Activated T-cell treated with anti-CD3 and anti-CD28 coated beads, Interleukin-2, amount 50 U/mL, for 72 hours (primary cell): ENCODE measurements at places on chromosomes 1 and 21.
A peak's percentile ranks its signal among the peaks of the same experiment; 100 is the strongest.

DNA sequence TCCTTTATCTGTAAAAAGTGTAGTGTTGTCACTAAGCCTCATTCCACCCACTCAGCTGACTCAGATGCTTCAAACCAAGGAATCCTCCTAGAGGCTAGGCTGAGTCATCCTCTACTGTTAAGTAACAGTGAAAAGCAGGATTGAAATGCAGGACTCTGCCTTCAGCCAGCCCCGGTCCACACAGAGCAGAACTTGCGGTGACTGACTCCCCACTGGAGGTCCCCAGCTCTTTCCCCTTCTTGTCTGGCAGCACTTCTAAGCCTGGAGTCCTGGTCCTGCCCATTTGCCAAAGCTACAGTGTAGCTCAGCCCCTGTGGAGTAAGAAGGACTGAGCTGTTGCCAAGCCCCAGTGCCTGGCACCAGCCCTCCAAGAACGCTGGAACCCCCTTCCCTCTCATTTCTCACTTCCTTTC is 1.7 kb downstream of the RAB7B start:
- DNase-seq, result peak; percentile 45

- no peak for DNase-seq
These were observed 255.9 kb downstream of the NFIA start for GRCh38 chr1:61337981-61338848.

DNA sequence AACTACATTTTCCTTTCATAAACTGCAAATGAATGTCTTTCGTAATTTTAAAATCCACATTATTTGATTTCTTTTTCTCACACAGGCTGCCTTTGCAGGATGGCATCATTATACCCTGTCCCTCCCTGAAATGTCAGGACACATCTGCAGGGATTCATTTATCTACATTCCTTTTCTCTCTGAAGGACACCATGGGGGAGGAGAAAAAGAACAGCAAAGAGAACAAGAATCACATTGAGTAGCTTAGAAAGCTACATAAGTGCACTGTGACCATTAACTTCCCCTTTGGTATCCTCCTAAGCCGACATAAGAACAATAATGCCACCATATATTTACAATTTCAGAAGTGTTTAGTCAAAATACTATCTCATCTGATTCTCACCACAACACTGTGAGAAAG is 129.5 kb downstream of the PIGK start:
- no peak for DNase-seq

DNA sequence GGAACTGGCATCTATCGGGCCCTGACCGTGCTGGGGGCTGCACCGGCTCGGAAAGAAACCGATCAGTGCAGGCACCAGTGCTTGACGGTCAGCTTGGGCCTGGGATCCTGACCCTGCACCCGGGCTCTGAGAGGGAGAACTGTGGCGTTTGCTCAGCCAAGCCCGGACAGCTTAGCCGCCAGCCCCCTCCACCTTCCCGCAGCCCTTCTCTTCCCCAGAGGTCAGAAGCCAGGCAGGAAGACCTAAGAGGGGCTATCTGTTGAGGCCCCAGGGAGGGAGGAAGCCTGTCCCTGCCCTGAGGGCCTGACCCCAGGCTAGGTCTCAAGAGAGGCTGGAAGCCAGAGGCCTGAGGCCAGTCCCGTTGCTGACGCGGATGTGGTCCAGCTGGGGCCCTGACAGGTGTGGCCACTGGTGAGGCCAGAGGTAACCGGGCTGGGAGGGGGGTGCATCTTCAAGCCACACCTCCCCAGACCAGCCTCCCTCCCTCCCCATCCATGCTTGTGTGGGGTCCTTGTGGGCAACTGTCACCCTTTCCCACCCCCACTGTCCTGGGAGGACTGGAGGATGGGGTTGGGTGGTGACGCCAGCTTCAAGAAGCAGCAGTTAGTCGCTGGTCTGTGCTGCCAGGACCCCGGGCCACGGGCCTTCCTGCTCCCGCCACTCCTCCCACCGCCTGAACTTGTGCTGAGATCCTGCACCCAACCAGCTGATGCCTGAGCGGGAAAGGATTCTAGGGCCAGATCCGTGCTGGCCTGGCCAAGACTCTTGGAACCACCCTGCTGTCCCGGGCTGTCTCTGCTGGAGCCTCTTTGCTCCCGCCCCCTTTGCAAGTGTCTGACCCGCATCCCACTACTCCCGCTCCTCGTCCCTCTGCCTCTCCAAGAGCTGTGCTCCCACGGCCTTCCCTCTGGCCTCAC is 2.6 kb upstream of the DVL1 start:
- no peak for DNase-seq

DNA sequence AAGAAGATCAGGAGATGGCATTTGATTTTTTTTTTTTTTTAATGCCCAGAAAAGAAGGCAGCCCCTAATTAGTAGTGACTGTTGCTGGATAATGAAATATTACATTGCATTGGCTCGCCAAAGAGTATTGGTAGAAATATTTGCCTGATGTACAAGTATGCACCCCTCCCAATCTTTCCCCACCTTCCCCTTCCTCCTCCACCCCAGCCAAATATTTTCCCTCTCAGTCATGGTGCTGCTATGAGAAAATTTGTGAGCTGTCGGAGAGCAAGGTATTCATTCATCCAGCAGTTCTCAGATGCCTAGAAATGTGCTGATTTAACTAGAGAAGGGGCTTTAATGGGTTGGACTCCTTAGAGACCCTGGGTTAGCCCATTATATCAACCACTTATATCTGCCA is 50.5 kb upstream of the IKBKE start:
- no peak for DNase-seq

DNA sequence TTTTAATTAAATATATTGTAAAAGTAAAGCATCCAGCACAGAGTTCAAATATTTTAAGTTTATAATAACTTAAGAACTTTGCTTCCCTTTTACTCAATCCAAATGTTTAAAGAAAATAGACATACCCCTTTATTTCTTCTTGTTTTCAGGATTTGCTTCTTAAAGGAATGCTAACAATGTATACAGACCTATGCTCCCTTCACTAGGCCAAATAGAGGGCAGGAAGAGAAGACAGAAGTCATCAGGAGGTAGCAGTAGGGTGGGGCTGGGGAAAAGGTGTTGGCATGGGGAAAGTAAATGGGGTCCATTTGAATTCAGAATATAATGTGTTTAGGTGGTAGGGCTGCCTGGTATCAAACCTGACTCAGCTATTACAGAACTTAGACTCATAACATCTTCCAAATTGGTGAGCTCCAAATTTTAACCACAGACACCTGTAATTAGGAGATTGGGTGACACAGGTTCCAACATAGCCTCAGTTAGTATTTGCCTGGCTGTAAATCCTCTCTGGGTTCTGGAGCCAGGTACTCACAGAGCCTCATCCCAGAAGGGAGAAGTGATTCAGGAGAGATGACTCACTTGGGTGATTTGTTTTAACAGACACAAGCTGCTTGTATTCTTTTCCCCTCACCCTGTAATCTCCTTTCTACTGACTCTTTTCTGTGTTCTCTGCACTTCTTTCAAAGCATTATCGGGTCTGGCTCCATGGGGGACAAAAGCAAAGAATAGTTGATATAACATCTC is 60.1 kb upstream of the DUSP10 start:
- DNase-seq, result no peak
